Ovary (tissue), 10 donors: ENCODE measurements at places on chromosomes 16 and 17. TPM values are rescaled to one million over a fixed set of nuclear protein-coding genes. Genes with fewer than 3 reads are reported as not detected.

GRCh38 chr17:14407541-14407940 is 106.7 kb downstream of the HS3ST3B1 start:
- no peak overlapping the region for H3K4me3 ChIP-seq
- peaks cover 2% of the 10 kb centered on the region for H3K27me3 ChIP-seq
- H3K27ac ChIP-seq = no peak overlapping the region
- H3K36me3 ChIP-seq = no peaks in the 10 kb centered on the region
- DNase-seq = no peak

DNA sequence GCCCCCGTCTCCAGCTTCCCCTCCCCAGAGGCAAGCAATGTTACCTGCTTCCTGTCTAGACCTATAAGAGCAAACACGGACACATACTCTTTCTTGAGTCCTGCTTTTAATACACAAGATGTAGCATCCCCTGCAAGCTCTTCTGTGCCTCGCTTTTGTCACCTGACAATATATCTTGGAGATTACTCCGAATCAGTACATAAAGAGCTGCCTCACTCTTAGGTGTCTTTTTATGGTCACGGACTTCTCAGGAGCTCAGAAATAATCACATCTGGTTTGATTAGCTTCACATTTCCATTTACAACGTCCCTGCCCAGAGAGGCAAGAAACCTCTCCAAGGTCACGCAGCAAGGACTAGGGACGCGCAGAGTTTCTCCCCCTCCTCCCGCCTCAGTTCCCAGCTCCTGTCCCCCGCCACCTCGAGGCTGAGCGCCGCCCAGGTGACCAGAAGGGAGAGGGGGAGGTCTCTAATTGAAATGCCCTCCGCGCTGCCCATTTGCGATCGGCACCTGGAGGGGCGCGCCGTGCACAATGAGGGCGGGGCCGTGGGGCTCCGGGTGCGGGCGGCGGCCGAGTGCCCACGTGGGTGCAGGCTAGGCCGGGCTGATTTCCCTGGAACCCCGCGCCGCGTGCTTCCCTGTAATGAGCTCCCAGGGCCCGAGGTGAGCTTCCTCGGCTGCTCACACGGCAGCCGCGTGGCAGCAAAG is 13.8 kb upstream of the SEZ6 start:
- no peak overlapping the region for H3K27ac ChIP-seq
- H3K36me3 ChIP-seq = no peaks in the 10 kb centered on the region
- H3K4me1 ChIP-seq = peaks cover 2% of the 10 kb centered on the region
- no peak for DNase-seq

The TIMP2 gene
- 612 TPM for total RNA-seq

The CFAP119 gene
- 2.5 TPM for total RNA-seq

GRCh38 chr17:79026376-79027273 is 2.7 kb downstream of the C1QTNF1 start:
- peaks cover 32% of the 10 kb centered on the region for H3K4me1 ChIP-seq
- no peaks in the 10 kb centered on the region for H3K27me3 ChIP-seq
- DNase-seq = peak; percentile 71
- no peak overlapping the region for H3K4me3 ChIP-seq

GRCh38 chr16:88427376-88427775 is 25.7 kb upstream of the ZFPM1 start:
- H3K4me3 ChIP-seq = no peak overlapping the region
- no peaks in the 10 kb centered on the region for H3K27me3 ChIP-seq
- no peak for DNase-seq
- H3K4me1 ChIP-seq = no peaks in the 10 kb centered on the region
- H3K36me3 ChIP-seq = no peaks in the 10 kb centered on the region

GRCh38 chr17:46121165-46121764 is 72.0 kb downstream of the KANSL1 start:
- no peak for DNase-seq
- no peaks in the 10 kb centered on the region for H3K36me3 ChIP-seq
- H3K4me3 ChIP-seq = no peak overlapping the region
- peaks cover 22% of the 10 kb centered on the region for H3K4me1 ChIP-seq

- no peaks in the 10 kb centered on the region for H3K36me3 ChIP-seq
- no peak for DNase-seq
- no peak overlapping the region for H3K27ac ChIP-seq
- H3K4me1 ChIP-seq = peaks cover 2% of the 10 kb centered on the region
- H3K4me3 ChIP-seq = no peak overlapping the region
These were observed 11.3 kb downstream of the HS3ST3A1 start for GRCh38 chr17:13590441-13590840.

The PRAC1 gene
- not detected for total RNA-seq

The DNASE1L2 gene
- 0.75 TPM for total RNA-seq

DNA sequence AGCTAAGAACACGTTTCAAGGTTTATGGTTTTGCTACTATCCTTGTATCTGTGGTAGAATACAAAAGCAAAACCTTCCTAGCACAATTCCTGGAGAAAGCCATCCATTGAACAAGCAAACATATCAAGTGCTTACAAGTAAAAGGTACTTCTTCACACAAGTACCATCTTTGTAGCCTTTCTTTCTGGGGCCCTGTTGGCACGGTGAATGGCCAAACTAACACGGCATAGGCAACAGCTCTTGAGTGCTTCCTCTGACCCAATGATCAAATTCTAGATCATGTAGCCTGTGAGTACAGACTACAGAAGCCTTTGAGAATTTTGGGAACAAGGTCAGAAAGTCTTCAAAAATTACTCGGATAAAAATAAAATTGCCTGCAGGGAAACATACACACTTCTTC is 57.9 kb downstream of the ANKFY1 start:
- H3K36me3 ChIP-seq = no peaks in the 10 kb centered on the region
- H3K4me1 ChIP-seq = peaks cover 2% of the 10 kb centered on the region
- no peak overlapping the region for H3K4me3 ChIP-seq

The ZSCAN10 gene
- not detected for total RNA-seq

The NPIPA2 gene
- 0.34 TPM for total RNA-seq

DNA sequence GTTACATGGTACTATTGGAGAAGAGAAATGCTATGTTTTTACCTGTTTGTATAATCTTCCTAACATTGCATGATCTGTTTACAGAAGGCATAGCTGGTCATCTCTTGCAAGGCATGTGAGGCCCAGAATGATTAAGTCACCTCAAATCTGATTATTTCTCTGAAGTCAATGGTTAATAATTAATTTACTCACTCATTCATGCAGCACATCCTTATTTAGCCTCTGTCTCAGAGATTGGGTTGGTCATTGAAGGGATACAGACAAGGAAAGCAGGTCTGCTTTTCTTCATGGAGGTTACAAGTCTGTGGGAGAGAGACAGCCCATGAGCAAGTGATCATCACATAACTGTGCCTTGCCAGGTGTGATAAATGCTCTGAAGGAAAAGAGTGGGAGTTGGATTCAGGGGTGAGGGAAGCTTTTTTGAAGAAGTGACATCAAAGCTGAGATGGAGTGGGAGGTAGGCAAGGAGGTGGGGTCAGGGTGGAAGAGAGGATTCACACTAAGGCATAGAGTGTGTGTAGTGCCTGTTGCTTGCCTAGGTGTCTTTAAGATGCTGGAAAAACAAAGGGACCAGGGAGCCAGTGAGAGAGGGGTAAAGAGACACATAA is 16.3 kb upstream of the RBFOX1 start:
- H3K36me3 ChIP-seq = no peaks in the 10 kb centered on the region
- no peak for DNase-seq
- H3K27me3 ChIP-seq = no peaks in the 10 kb centered on the region
- no peak overlapping the region for H3K27ac ChIP-seq
- no peaks in the 10 kb centered on the region for H3K4me1 ChIP-seq

DNA sequence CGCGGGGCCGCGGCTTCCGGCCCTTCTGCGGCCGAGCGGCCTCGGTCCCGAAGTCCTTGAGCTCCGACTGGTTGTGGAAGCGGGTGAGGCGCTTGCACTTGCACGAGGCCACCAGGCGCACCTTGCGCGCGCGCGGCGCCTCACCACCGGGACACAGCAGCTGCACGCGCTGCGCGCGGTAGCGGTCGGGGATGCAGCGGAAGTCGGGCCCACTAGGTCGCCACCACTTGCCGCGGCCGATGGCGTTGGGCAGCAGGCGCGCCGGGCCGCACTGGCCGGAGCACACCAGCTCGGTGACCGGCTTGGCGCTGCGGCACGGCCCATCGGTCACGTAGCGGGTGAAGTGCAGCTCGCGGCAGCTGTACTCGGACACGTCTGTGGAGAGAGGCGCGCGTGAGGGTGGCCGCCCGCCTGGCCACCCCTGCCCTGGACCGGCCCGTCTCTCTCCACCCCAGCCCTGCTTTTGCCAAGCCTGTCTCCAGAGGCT is 3.2 kb downstream of the SOST start:
- H3K36me3 ChIP-seq = no peaks in the 10 kb centered on the region
- H3K4me3 ChIP-seq = no peak overlapping the region
- no peak overlapping the region for H3K27ac ChIP-seq
- H3K4me1 ChIP-seq = peaks cover 4% of the 10 kb centered on the region

GRCh38 chr17:64221679-64222078 is 41.4 kb downstream of the TEX2 start:
- H3K27ac ChIP-seq = no peak overlapping the region
- H3K4me1 ChIP-seq = peaks cover 6% of the 10 kb centered on the region
- no peak overlapping the region for H3K4me3 ChIP-seq
- no peak for DNase-seq
- no peaks in the 10 kb centered on the region for H3K36me3 ChIP-seq

DNA sequence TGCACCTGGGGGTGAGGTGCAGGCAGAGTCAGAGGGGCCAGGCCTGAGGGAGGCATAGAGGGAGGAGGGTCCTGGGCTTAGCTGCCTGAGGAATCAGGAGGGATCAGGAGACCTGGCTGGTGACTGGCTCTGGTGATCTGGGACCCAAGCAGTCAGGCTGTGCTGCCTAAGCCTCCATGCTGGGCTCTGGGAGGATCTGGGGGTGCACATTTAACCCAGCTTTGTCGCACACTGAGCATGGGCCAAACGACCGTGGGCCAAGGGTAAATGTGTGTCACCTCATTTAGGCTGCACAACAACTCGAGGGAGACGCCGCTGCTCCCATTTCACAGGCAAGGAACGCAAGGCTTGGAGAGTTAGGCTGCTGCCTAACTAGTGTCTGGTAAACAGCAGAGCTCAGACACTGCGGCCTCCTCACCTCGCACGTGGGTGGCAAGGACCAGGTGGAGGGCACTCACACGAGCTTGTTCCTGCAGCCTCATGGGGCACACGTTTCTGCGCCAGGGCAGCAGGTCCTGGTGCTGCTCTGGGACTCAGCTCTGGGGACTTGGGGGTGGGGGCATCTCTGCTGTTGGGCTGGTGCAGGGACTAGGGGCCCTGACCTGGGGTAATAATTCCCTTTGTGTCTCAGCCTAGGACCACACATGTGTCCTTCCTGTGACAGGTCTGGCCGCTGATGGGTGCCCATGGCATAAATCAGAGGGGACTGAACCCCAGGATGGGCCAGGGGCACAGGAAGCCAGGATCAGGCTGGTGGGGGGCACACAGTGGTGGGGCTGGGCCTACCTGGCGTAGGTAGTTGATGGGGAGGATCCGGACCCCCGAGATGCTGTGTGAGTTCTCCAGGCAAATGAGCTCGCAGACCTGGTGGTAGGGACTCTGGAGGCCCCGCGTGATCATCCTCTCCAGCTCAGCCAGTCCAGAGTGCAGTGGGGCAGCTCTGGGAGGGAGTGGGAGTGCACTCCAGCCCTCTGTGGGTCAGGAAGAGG is 18.7 kb downstream of the TMEM235 start:
- H3K27ac ChIP-seq = no peak overlapping the region
- no peak overlapping the region for H3K4me3 ChIP-seq

The DYNLRB2 gene
- total RNA-seq = 1.2 TPM

- no peaks in the 10 kb centered on the region for H3K36me3 ChIP-seq
- H3K27me3 ChIP-seq = no peaks in the 10 kb centered on the region
- DNase-seq = no peak
- H3K4me3 ChIP-seq = no peak overlapping the region
- no peak overlapping the region for H3K27ac ChIP-seq
These were observed 2.6 kb upstream of the RARA start for GRCh38 chr17:40306395-40306794.

GRCh38 chr17:27579897-27580321 is 51.1 kb upstream of the LGALS9 start:
- H3K27me3 ChIP-seq = no peaks in the 10 kb centered on the region
- no peaks in the 10 kb centered on the region for H3K36me3 ChIP-seq
- H3K27ac ChIP-seq = no peak overlapping the region
- H3K4me1 ChIP-seq = peaks cover 6% of the 10 kb centered on the region
- H3K4me3 ChIP-seq = no peak overlapping the region

The TSNAXIP1 gene
- total RNA-seq = 13.1 TPM

GRCh38 chr17:55742272-55743102 is 8.4 kb upstream of the PCTP start:
- H3K36me3 ChIP-seq = no peaks in the 10 kb centered on the region
- H3K4me1 ChIP-seq = no peaks in the 10 kb centered on the region
- peaks cover 2% of the 10 kb centered on the region for H3K27me3 ChIP-seq
- H3K27ac ChIP-seq = no peak overlapping the region

The GNG13 gene
- total RNA-seq = not detected

The FMNL1 gene
- 5.1 TPM for total RNA-seq

DNA sequence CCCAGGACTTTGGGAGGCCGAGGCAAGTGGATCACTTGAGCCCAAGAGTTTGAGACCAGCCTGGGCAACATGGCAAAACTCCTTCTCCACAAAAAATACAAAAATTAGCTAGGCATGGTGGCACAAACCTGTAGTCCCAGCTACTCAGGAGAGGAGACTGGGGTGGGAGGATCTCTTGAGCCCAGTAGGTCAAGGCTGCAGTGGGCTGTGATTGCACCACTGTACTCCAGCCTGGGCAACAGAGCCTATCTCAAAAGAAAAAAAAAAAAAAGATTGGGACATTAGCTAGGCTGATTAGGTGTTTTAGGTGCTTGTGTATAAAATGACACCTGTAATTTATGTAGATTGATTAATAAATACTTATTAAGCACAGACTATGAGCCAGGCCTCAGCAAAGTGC is 10.1 kb downstream of the GFOD2 start:
- no peak for DNase-seq
- H3K27ac ChIP-seq = no peak overlapping the region
- H3K4me3 ChIP-seq = no peak overlapping the region
- H3K4me1 ChIP-seq = no peaks in the 10 kb centered on the region
- no peaks in the 10 kb centered on the region for H3K36me3 ChIP-seq
- H3K27me3 ChIP-seq = no peaks in the 10 kb centered on the region

GRCh38 chr16:81551151-81551808 is 106.7 kb downstream of the CMIP start:
- no peak for DNase-seq
- H3K27ac ChIP-seq = no peak overlapping the region
- H3K36me3 ChIP-seq = no peaks in the 10 kb centered on the region
- H3K4me3 ChIP-seq = no peak overlapping the region
- no peaks in the 10 kb centered on the region for H3K27me3 ChIP-seq

DNA sequence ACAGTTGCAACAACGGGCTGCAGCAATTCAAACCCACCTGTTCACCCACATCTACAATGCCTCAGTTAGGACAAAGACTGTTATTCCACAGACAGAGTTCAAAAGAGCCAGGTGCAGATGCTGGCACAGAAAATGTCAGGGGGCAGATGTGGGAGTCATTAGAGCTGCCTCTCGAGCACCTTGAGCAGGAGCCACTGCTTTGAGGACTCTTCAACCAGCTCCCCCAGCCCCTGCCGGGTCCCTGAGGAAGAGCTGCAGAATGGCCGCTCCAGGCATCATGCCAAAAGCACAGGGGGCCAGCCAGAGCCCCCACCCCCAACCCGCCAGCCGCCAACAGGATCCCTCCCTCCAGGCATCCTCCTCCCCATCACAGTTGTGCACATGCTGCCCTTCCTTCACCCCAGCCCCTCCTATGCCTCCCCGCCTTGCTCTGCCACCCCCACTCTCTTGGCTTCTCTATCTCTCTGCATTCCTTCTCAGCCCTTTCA is 20.8 kb downstream of the C17orf67 start:
- H3K36me3 ChIP-seq = no peaks in the 10 kb centered on the region
- H3K27me3 ChIP-seq = no peaks in the 10 kb centered on the region
- H3K4me3 ChIP-seq = no peak overlapping the region
- no peak for DNase-seq
- H3K4me1 ChIP-seq = peaks cover 2% of the 10 kb centered on the region
- no peak overlapping the region for H3K27ac ChIP-seq
